Left colon (tissue), 2 donors: ENCODE measurements at places on chromosomes 11 and 22.

GRCh38 chr11:105000797-105001196 lies 22.2 kb downstream of the CASP5 start:
- no peak for DNase-seq

DNA sequence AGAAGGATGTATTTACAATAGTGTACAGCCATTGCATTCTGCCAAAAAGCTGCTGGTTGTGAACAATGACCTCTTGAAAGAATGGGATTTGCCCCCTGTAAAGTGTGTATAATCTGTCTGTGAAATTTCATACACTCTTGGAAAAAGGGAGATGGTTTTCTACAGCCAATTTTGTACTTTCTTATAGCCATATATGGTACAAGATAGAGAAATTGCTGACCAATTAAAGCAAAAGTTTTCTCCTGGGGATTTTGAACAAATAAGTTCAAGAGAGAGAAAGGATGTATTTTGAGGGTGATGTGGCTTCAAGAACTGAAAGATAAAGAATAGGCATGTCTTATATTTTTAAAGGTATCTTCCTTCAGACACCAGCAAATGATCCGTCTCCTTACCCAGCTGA lies 211.0 kb downstream of the NAV2 start:
- no peak for DNase-seq

DNA sequence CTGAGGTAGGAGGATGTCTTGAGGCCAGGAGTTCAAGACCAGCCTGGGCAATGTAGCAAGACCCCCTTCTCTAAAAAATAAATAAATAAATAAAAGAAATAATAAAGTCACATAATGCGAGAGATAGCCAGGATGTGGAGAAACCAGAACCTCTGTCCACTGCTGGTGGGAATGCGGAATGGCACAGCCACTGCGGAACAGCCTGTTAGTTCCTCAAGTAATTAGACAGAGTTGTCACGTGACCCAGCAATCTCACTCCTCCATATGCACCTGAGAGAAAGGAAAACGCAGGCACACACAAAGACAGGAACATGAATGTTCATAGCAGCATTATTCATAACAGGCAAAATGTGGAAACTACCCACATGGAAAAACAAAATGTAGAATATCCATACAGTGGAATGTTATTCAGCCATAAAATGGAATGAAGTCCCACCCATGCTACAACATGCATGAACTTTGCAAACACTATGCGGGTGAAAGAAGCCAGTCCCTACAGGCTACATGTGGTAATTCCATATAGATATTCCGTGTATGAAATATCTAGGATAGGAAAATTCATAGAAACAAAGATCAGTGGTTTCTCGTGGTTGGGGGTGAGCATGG lies 27.4 kb downstream of the LIF start:
- DNase-seq: no peak

GRCh38 chr11:44884056-44884455 lies 66.6 kb downstream of the TP53I11 start:
- no peak for DNase-seq

DNA sequence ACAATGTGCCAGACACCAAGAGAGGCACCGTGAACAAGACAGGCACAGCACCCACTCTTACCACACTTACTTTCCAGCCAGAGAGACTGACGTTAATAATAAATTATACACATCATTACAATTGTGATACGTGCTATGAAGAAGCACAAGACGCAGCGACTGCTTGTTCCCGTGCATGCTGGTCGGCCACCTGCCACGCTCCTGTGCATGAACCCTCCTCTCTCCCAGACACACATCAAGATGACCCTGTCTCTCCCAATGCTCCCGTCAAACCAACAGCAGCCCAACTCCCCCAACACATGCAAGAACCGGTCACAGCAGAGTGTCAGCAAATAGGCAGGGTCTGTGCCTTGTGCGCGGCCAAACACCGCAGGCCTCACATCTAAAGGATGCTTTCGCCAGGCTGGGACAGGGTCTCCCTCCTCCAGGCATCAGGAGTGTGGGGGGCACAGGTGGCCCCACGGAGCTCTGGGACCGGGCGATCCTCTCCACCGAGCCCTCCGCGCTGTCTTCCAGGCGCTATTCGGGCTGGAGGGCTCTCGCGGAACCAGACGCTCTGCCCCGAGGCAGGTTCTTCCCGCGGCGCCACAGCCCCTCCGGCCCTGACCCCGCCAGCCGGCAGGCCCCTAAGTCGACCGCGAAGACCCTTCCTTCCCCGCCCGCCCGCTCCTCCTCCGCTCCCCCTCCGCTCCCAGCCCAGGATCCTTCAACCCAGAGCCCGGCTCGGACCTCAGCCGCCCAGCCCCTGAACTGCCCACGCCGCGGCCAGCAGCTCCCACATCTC lies 533 bp downstream of the SERGEF start:
- DNase-seq: no peak

DNA sequence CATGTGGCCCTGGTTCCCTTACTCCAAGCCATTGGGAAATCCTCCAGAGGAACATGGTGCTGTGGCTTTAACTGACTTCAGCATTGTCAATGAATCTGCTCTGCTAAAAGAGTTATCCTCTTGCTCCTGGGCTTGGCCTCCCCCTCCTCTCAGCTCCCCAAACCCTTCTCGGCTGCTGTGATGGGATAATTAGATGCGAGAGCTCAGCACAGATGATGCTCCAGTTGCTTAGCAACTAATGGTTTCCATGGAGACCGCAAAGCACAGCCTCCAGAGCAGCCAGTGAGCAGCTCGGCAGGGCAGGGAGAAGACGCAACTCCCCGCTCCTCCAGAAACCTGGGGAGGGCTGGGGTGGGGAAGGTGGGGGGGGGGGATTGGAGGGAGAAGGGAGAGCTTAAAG lies 2.8 kb upstream of the UPK2 start:
- DNase-seq: no peak

- DNase-seq: no peak
These were observed 50.1 kb downstream of the LRRC32 start for GRCh38 chr11:76620489-76620888.

DNA sequence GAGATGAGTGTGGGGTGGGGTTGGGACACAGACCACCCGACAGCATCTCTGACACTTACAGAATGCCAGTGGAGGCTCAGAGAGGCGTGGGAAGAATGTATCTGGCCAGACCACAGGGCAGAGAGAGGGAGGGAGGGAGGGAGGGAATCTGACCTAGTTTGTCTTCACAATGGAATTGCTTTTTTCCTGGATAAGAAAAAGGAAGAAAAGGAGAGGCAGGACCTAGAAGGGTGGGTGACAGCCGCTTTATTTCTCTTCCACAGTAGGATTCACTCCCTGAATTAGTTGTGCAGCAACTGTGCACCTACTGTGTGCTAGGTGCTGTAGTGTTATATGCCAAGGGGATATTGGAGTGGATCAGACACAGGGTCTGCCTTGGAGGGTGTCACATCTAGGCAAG lies 3.7 kb downstream of the KCNK4 start:
- no peak for DNase-seq

GRCh38 chr11:77082838-77083565 lies 16.2 kb downstream of the CAPN5 start:
- DNase-seq: peak; percentile 80

- peak; percentile 84 for DNase-seq
These were observed 796 bp upstream of the YIF1A start for GRCh38 chr11:66289548-66290329.

DNA sequence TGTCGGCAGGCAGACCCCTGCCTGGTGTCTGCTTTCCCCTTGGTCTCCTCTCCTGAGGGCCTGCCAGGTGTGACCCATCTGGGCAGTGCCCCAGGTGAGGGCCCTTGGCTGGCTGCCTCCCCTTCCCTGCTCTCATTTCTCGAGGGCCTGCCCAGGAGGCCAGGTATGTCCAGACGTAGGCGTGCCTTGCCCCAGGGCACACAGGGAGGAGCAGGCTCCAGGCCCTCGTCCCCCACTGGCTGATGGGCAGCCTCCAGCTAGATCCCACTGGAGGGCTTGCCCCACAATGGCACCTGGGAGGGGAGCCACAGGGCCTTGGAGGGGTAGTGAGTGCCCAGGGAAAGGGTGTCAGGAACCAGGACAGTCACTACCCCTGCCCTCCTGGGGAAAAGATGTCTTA lies 95.9 kb downstream of the CACNA1I start:
- DNase-seq: no peak

GRCh38 chr11:33654594-33654993 lies 46.0 kb downstream of the C11orf91 start:
- no peak for DNase-seq

DNA sequence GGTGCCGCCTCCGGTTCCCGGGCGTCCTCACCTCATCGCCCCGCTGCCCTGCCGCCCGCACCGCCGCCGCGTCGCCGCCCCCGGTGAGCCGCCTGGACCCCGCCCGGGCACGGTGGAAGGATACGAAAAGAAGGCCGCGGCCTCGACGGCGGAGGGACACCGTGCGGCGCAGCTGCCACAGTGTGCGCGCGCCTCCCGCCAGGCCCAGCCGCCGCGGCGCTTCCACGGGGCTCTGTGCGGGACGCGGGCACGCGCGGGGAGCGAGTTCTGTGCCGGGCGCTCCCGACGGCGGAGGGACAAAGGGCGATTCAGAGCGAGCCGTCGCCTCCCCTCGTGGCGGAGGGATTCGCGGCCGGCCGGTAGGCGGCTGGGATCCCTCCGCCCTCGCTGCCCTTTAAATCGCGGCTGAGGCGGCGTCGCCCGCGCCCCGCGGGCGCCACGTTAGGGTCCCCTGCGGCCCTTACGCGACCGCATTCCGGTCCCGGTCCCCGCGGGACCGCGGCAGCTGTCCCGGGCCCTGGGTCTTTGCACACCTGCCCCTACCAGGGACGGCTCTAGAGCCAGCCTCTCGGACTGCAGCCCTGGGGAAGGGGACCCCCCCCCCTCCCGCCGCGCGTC lies 568 bp upstream of the KMT5B start:
- peak; percentile 90 for DNase-seq

DNA sequence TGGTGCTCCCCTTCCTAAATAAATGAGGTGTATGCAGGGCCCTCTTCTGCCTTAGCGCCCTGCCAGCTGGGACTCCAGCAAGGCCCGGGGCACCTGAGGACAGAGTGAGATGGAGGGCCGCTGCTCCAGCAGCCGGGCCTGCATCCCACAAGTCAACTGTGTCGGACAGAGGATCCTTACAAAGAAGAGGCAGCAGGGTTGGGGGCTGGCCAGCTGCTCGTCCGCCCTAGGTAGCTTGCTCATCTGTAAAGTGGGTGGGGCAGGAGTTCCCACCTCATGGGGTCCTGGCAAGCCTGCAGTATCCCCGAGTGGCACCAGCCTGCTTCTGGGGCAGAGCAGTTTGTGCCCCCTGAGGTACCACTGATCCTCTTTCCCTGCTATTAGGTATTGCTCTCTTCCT lies 7.6 kb downstream of the TMEM121B start:
- no peak for DNase-seq

DNA sequence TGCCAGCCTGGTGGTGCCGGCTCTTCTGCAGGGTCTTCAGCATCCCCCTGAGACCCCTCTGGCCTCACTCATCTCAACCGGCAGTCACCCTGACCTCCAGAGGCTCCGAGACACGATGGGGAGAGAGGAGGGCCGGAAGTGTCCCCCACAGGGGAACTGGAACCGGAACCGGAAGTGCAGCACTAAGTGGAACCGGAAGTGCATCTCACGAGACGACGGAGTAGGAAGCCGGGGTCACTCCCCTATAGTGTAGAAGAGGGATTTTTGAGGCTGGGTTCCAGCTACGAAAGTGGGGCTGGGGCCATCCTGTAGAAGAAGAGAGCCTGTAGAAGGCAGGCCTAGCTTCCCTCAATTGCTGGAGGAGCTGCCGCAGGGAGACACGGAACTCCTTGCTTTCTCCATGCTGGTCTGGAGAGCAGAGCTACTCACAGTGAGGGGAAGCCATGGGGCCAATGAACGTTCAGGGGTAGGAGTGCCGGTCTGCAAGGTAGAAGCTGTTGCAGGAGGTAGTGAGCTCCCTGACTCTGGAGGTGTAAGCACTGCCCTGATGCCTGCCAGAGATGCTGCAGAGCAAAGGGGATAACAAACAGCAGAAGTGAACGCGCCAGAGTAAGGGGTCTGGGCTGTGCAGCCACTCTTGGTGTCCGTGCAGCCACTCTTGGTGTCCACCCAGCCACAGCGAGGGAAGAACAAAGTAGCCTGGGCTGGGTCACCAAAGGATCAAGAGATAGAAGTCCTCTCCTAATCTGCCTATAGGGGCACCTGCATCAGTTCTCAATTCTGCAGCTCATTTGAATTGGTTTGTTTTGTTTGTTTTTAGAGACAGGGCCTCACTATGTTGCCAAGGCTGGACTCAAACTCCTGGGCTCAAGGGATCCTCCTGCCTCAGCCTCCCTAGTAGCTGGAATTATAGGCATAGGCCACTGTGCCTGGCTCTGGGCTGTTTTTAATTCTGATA lies 21.9 kb downstream of the SCUBE1 start:
- no peak for DNase-seq

DNA sequence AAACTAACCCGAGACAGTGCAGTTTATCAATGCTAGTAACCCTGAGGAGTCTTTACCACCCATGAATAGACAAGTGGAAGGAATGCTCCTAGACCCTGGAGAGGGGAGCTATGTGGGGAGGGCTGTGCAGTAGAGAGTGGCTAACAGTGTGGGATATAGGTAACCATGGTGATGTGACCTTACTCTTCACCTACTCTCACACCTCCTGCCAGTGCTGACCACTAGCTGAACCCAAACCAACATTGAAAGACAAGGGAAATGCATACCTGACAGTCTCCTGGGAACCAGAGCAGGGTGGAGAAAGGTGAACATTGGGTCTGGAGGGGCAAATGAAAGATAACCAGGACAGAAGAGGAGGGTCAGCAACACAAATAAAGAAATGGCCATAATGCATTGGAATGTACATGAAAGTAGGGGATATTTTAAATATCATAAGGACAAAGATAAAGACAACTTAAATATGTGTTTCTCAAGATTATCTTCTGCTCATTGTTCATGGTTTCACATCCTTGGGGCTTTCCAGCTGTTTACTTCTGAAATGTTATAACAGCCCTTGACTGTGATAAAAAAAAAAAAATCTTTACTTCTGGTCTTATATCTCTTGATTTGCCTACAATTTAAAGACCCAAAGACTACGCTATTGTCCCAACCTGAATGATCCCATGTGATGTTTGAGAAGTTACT lies 983.3 kb upstream of the TENM4 start:
- DNase-seq: no peak

DNA sequence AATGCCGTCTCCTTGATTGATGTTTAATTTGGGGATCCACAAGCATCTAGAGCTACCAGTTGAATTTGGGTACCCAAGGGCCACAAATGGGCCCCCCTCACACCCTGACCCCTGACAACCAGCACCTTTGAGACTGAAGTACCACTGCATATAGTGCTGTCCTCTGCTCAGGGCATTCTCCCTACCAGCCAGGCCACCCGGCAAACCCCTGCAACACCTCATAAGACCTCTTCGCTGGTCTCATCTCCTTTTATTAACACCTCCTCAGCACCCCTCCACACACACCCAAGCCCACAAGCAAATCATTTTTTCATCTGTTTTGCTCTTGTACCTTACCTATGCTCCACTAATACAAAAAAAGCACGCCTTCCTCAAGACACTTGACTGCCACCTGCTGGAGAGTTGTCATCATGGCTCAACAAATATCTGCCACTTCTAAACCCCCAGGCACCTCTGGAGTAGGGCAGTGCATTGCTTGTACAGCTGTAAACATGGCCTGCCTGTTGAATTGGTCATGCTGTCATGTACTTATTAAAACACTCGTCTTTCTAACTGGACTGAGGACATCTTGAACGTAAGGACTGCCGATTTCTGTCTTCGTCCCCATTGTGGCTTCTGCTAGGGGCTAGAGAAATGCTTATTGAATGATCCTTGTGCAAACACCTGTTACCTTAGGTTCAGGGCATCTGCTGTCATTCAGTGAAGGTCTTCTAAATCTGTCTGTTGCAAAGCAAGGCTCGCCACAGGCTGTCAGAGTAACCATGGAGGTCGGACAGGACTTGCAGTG lies 66.5 kb downstream of the BMAL1 start:
- peak; percentile 82 for DNase-seq
